Prostate gland (tissue), 2 donors: ENCODE measurements at places on chromosomes 3 and 15. TPM values are rescaled to one million over a fixed set of nuclear protein-coding genes. Genes with fewer than 3 reads are reported as not detected.

SLC38A3 gene
- total RNA-seq, result 4.0 TPM

ADAMTS9 gene
- 31.0 TPM for total RNA-seq

NRROS gene
- total RNA-seq, result 5.5 TPM

THRB gene
- 39.6 TPM for total RNA-seq

BDH1 gene
- total RNA-seq, result 41.1 TPM

BFSP2 gene
- total RNA-seq, result not detected

KBTBD13 gene
- 0.57 TPM for total RNA-seq

TMPRSS7 gene
- total RNA-seq, result not detected

DNA sequence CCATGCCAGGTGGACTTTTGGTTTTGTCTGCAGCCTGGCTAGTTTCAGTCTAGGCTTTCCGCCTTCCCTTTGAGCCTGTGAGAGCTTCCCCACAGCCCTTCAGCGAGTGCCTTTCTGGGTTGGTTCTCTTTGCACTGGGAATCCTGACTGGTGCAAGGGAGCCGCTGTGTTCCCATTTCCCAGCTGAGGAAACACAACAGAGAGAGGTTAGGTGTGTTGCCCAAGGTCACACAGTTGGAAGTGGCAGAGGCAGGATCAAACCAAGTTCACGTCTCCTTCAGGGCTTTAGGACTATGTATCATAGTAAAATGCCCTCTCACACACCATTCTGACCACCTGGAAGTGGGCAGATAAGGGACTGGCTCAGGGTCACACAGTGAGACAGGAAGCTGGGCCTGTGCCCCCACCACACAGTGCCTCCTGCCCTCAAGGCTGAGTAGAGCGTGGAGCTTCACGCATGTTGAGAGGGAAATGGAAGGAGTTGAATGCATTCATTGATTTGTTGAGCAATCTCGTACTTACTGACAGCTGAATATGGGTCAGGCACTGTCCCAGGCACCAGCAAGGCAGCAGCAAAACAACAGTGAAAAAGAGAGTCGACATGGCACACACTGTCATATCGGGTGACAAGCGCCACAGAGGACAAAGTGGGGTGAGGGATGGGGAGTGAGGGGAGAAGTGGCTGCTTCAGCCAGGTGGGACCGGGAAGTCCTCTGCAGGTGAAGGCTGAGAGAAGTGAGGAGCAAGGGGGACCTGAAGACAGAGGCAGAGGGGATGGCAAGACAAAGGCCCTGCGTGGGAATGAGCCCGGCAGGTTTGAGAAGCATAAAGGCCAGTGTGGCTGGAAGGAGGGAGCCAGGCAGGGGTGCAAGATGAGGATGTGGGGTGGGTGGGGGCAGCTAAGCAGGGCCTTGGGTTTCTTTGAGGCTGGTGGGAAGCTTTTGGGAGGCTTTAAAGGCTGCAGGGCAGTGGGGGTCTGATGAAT is 12.3 kb upstream of the ANPEP start:
- peak overlapping the region; percentile 83 for H3K27ac ChIP-seq
- H3K4me3 ChIP-seq, result no peak overlapping the region
- peaks cover 13% of the 10 kb centered on the region for H3K4me1 ChIP-seq
- no peaks in the 10 kb centered on the region for H3K27me3 ChIP-seq
- DNase-seq, result no peak
- H3K36me3 ChIP-seq, result no peaks in the 10 kb centered on the region

- no peak overlapping the region for H3K4me3 ChIP-seq
- no peaks in the 10 kb centered on the region for H3K4me1 ChIP-seq
- no peak overlapping the region for H3K27ac ChIP-seq
- H3K27me3 ChIP-seq, result no peaks in the 10 kb centered on the region
- no peaks in the 10 kb centered on the region for H3K36me3 ChIP-seq
Observed at GRCh38 chr3:31620656-31621055, 87.9 kb downstream of the STT3B start.

- no peaks in the 10 kb centered on the region for H3K4me1 ChIP-seq
- DNase-seq, result no peak
- H3K27me3 ChIP-seq, result no peaks in the 10 kb centered on the region
- H3K4me3 ChIP-seq, result no peak overlapping the region
Observed at GRCh38 chr15:71186267-71186666, 71.0 kb downstream of the THSD4 start.

GRCh38 chr3:54527953-54528352 is 399.9 kb downstream of the LRTM1 start:
- no peak for DNase-seq
- no peaks in the 10 kb centered on the region for H3K4me1 ChIP-seq
- no peaks in the 10 kb centered on the region for H3K27me3 ChIP-seq
- no peaks in the 10 kb centered on the region for H3K36me3 ChIP-seq
- no peak overlapping the region for H3K27ac ChIP-seq
- H3K4me3 ChIP-seq, result no peak overlapping the region

- H3K36me3 ChIP-seq, result no peaks in the 10 kb centered on the region
- no peaks in the 10 kb centered on the region for H3K4me1 ChIP-seq
Observed at GRCh38 chr3:69881051-69881450, 118.5 kb upstream of the SAMMSON start.
